Neural crest cell (in vitro differentiated cells): ENCODE measurements at places on chromosomes 2 and 18. TPM values are rescaled to one million over a fixed set of nuclear protein-coding genes. Genes with fewer than 3 reads are reported as not detected.

SP9 gene
- 1.9 TPM in 2 replicates for total RNA-seq

NT5DC4 gene
- total RNA-seq: not detected in 2 replicates

RND3 gene
- total RNA-seq: 49.7 and 54.3 TPM in 2 replicates

GRCh38 chr2:119422360-119423107, 9.1 kb upstream of the TMEM37 start:
- DNase-seq: no peak

DNA sequence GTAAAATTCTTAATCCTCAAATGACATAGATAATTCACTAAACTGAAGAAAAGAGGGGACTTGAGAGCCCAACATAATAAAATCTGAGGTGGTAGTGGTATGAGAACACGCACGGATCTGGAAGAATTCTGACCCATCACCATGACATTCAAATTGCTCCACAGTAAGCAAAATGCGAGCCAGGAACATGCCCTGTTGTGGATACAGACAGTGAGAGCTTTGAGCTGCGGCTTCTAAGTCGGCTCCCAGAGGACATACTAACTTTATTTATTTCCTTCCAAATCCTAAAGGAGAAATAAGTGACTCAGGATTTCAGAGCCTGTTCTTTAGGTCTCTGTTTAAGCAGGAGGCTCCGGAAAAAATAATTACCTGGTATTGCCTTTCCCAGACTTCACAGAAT, 143.4 kb upstream of the SMAD7 start:
- no peak for DNase-seq

- no peak for DNase-seq
These were observed 31.8 kb upstream of the COL6A3 start for GRCh38 chr2:237445611-237446337.
